ENCODE measurements at places on chromosomes 4 and X.

- DNase-seq, result no peak
Measured at GRCh38 chr4:74426101-74426500, 18.8 kb upstream of the AREG start.

GRCh38 chr4:45663003-45663402, 460.9 kb downstream of the GABRG1 start:
- no peak for DNase-seq

GRCh38 chrX:154749856-154750255, 1.0 kb downstream of the GAB3 start:
- no peak for DNase-seq

GRCh38 chr4:139886798-139887197, 221.2 kb downstream of the MGST2 start:
- no peak for DNase-seq

DNA sequence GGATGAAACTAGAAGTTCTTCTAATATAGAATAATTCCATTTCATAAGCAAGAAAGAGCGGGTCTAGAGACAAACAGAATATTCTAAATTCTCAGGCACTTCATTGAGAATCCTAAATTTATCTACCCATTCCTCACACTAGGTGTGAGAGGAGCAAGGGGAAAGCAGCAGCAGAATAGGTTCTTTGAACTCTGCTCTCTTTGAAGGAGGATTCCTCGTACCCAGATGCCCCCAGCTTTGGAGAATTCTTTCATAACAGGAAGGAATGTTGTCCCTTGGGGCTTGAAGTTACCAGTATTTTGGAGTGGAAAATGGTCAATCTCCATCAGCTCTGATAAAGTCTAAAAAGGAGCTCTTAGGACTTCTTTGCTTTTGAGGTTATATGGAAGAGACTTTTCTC, 59.7 kb upstream of the RASGEF1B start:
- DNase-seq, result no peak
